ENCODE measurements at places on chromosomes 1 and 21.

- DNase-seq: no peak
These were observed 546 bp downstream of the DONSON start for GRCh38 chr21:33587792-33588484.

- DNase-seq: no peak
These were observed 143.2 kb downstream of the PBX1 start for GRCh38 chr1:164702216-164702615.

GRCh38 chr21:27476696-27477095 is 509.8 kb upstream of the ADAMTS5 start:
- DNase-seq: no peak

- DNase-seq: no peak
These were observed 55.6 kb downstream of the COQ8A start for GRCh38 chr1:226995365-226996332.

GRCh38 chr1:219782311-219782710 is 146.0 kb downstream of the SLC30A10 start:
- no peak for DNase-seq

DNA sequence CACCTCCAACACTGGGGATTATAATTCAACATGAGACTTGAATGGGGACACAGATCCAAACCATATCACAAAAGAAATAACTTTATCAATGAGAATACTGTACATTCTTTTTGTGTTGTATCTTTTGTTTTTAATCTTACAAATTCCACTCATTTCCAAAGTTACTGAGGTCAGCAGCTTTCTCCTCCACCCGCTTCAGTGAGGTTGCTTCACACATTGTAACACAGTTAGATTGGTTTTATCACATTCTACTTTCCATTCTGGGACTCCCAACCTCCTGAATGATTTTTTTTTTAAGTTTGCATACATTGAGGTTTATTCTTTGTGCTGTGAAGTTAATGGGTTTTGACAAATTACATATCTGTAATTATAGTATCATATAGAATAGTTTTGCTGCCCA is 43.8 kb downstream of the DDAH1 start:
- DNase-seq: no peak

GRCh38 chr1:229119161-229119560 is 151.8 kb upstream of the RAB4A start:
- no peak for DNase-seq

GRCh38 chr1:61330571-61330970 is 248.2 kb downstream of the NFIA start:
- no peak for DNase-seq

- no peak for DNase-seq
These were observed 24.4 kb upstream of the NDC1 start for GRCh38 chr1:53862507-53862906.

DNA sequence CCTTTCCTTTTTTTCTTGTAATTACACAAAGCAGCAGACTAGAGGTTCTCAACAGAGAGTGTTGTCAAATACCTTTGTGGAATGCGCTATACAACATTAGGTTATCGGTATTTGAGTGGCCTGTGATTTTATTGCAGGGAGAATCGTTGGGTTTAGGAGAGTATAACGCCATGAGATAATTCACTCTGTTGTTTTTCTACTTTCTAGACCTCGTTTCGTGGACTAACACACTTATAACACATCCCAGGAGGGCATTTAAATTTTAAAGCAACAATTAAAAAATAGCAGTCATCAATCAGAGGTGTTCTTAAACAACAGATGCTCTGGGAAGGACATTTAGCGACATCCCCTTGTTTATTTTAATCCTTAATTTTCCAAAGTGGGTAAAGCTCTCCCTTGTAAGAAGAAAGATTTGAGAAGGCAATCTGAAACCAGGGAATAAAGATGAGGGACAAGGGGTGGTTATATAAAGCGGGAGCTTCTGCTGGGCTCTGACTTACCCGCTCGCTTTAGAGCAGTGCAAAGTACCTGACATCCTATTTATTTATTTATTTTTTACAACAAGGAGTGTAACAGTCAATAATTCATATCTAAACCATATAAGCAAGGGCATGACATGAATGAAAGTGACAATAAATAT is 4.9 kb downstream of the PBX1 start:
- no peak for DNase-seq

- DNase-seq: no peak
These were observed 314.9 kb downstream of the KIF26B start for GRCh38 chr1:245469734-245470133.

DNA sequence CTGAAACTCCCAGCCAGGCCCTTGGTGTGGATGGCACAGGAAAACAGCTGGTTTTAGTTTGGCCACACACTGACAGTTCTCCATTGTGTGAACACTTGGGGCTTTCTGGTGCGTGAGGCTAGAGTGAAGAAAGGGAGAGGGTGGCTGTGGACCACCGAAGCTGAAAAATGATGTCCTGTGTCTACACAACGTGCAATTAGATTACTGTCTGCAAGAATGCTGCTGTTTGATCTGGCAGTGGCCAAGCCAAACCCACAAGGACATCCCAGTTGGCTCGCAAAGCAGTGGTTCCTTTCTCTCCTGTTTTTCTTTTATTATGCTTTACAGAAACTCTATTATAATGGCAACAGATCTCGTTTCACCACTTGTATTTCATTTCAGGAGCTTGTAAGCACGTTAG is 58.9 kb downstream of the ERG start:
- DNase-seq: no peak

DNA sequence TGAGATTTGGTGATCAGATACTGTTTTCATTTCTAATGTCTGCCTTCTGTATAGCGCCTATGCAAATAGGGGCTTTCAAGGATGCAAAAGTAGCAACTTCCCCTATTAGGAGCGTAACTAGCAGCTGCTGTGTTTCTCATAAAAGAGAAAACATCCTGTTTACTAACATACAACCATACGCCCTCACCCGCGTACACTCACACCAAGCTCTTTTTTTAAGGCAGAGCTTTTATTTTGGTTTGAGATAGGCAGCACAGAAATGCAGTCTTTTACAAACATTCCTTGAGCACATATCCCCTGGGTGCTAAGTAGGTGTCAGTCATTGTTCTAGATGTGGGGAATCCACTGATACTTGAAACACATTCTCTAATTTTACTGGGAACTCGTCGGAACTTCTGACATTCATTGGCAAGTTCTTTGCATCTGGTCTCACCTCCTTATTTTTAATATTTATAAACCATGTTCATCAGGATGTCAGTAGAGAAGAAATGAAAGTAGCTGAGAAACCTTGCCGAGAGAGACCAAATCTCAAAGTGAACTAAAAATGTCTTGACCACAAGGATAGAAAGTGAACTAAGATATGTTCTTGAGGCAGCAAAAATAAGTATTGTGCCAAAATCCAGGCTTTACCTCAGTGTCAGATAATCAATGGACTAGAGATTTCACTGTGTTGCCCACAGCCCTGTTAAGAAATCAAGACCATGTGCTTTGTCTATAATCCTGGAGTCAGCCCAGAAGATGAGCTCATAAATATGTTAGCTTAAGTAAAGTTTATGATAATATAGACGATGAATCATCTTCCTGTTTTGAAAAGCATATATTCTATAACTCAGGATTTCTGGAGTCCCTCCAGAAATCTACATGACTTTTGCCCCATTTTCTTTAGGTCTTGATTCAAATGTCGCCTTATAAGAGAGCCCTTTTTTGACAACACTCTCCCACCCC is 350.9 kb downstream of the ST6GALNAC3 start:
- DNase-seq: no peak

Measured in KG1 (cell line).